ENCODE measurements at places on chromosomes 7 and 10.

DNA sequence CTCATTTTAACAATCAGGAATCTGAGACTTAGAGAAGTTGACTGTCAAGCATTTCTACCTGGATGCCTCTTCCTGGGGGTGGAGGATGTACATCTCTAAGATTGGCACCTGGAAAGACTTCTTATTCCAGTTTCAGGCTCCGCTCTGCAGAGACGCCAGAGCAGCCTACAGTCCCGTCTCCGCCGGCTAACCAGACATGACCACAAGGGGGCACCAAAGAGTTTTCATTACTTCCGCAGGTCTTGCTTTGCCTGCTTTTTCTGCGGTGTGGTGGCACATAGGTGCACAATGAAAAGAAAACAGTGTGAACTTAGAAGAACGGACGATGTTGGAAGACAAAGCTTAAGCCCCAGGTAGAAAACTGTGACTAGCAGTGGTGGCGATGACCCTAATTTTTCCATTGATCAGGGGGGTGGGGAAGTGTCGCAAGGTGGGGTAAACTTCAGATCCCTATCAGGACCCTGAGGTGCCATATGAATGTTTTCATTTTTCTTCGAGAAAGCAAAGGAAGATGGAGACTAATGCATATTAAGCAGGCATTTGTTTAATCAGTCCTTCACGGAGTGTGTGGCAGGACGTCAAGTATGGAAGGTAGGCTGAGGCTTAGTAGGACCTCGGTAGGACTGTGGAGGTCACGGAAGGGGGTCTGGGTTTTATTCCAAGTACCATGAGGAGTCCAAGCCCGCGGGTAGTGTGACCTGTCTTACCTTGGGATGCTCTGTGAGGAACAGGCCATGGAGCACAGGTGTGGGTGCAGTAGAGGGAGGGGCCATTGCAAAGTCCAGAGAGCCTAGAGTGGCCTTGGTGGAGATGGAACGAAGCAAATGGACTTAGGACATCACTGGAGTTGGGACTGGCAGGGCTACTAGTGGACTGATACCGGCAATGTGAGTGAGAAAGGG lies 60.1 kb upstream of the SORCS3 start:
- DNase-seq, result no peak

GRCh38 chr7:91953618-91954017 lies 13.0 kb downstream of the AKAP9 start:
- no peak for DNase-seq

- DNase-seq, result no peak
Observed at GRCh38 chr10:96585736-96586418, 935 bp downstream of the TM9SF3 start.

DNA sequence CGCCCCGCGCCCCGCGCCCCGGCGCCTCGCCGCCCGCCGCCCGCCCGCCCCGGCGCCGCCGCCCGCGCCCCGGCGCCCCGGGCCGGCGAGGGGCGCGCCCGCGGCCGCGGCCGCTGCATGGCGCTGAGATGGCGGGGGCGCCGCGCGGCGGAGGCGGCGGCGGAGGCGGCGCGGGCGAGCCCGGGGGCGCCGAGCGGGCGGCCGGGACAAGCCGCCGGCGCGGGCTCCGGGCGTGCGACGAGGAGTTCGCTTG lies 174 bp downstream of the ADCY1 start:
- DNase-seq, result no peak

- DNase-seq, result no peak
Observed at GRCh38 chr7:26307226-26307625, 15.6 kb downstream of the SNX10 start.

All from cortex of kidney (tissue), 1 donor.